ENCODE measurements at places on chromosomes 7 and 10.
A peak's percentile ranks its signal among the peaks of the same experiment; 100 is the strongest.

DNA sequence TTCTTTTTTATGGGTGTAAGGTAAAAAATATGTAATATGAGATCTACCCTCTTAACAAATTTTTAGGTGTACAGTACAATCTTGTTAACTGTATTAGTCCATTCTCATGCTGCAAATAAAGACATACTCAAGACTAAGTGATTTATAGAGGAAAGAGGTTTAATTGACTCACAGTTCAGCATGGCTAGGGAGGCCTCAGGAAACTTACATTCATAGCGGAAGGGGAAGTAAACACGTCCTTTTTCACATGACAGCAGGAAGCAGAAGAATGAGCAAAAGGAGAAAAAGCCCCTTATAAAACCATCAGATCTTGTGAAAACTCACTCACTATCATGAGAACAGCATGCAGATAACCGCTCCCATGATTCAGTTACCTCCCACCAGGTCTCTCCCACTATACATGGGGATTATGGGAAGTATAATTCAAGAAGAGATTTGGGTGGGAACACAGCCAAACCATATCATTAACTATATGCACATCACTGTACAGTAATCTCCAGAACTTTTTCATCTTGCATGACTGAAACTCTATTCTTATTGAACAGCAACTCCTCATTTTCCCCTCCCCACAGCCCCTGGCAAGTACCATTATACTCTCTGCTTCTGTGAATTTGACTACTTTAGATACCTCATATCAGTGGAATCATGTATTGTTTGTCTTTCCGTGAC, 127.4 kb downstream of the WNT2 start:
- DNase-seq: no peak

DNA sequence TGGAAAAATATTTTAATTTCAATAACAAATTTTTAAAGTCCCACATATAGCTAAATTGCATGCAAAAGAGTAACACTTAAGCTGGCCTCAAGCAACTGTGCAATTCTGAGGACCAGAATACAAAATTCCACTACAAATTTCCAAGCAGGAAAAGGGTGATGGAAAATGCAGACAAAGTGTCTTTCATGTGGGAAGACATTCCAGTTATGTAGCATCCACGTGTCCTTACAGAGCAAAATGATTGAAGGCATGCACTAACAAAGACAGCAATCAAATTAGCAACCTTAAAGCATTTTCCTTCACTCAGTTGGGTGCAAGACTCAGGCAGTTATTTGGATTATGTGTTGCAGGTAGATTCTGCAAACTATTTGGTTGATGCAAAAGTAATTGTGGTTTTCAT, 203.7 kb downstream of the HERPUD2 start:
- no peak for DNase-seq

DNA sequence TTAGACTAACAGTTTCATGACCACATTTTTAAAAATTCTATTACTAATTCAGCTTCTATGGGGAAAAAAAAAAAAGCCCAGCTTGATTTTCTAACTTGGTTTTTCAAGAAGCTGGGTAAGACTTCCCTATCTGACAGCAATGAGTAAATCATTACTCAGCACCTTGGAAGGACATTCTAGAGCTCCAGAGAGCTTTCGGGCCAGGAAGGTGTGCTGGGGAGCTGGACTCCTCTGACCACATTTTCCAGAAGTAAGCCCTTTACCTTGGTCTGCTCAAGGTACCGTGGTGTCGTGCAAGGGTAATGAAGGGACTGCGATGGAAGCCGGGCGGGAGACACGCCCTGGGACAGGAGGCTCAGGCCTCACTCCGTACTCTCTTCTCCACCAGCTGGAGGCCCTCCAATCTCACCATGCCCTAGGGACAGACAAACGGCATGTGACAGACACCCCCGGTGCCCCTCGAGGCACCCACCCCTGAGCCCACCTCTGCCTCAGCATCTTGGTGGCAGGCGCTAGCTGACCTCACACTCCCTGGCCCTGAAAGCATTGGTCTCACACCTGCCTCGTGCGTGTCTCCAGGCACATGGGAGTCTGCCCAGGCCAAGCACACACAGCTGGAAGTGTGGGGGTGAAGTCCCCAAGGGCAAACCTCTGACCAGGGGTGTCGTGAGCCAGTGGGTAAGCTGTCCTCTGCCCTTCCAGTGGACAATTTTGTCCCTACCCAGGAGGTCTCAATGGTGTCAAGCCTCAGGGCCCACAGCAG, 152.1 kb downstream of the OAT start:
- DNase-seq: no peak

- no peak for DNase-seq
Measured at GRCh38 chr10:77505431-77506334, 131.9 kb downstream of the KCNMA1 start.

GRCh38 chr7:54813398-54813797, 54.4 kb upstream of the SEC61G start:
- no peak for DNase-seq

- DNase-seq: no peak
Measured at GRCh38 chr10:14687340-14687739, 87.4 kb downstream of the FAM107B start.

DNA sequence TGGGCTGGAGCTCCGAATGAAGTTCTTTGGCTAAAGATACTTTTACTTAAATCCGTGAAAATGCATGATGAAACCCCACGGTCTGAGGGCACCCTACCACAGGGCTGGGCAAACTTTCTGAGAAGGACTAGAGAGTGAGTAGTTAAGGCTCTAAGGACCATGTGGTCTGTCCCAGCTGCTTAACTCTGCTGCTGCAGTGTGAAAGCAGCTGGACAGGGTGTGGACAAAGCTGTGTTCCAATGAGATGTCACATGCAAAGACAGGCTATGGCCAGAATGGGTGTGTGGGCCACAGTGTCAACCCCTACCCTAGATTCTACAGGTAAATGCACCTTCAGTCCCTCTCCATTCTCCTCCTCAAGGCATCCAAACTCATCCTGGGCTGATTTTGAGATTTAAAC, 18.8 kb downstream of the PDIA4 start:
- DNase-seq: no peak

DNA sequence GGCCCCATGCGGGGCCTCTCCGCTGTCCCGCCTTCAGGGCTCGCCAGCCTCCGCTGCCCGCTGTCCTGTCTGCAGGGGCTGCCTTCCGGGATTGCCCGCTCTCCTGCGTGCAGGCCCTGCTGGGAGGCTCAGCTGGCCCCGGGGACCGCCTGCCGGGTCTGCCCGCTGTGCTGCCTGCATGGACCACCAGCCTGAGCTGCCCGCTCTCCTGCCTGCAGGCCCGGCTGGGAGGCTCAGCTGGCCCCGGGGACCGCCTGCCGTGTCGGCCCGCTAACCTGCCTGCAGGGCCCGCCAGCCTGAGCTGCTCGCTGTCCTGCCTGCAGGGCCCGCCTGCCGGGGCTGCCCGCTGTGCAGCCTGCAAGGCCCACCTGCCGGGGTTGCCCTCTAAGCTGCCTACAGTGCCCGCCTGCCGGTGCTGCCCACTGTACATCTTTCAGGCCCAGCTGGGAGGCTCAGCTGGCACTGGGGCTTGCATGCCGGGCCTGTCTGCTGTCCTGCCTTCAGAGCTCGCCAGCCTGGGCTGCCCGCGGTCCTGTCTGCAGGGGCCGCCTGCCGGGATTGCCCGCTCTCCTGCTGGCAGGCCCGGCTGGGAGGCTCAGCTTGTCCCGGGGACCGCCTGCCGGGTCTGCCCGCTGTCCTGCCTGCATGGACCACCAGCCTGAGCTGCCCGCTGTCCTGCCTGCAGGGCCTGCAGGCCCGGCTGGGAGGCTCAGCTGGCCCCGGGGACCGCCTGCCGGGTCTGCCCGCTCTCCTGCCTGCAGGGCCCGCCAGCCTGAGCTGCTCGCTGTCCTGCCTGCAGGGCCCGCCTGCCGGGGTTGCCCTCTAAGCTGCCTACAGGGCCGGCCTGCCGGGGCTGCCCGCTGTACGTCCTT, 165.1 kb downstream of the GLRX3 start:
- no peak for DNase-seq

GRCh38 chr7:26188957-26189541, 11.5 kb downstream of the HNRNPA2B1 start:
- no peak for DNase-seq

GRCh38 chr10:114987995-114988394, 50.0 kb downstream of the TRUB1 start:
- DNase-seq: no peak

- DNase-seq: no peak
Measured at GRCh38 chr10:42744134-42744701, 38.4 kb upstream of the BMS1 start.

- DNase-seq: peak; percentile 36
Measured at GRCh38 chr7:115707258-115708012, 323.1 kb downstream of the TFEC start.

DNA sequence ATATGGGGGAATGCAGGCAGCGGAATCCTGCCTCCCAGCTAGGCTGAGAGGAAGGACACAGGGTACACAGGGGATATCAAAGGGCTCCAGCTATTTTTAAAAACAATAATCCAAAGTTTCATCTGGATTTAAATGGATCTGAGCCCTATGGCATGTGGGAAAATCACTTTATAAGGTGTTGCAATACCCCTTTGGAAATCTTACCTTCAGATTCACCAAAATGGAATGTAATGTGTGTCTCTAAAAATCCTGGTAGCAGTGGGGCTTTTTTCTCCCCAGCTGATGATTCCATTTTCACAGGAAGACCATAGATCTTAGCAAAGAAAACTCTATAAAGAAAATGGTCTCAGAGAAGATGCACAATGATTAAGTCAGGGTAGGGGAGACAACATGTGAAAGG, 722.2 kb downstream of the PARD3 start:
- DNase-seq: no peak

- no peak for DNase-seq
Measured at GRCh38 chr10:78605800-78606350, 462.9 kb upstream of the ZMIZ1 start.

- no peak for DNase-seq
Measured at GRCh38 chr10:12592967-12593366, 243.6 kb downstream of the CAMK1D start.

DNA sequence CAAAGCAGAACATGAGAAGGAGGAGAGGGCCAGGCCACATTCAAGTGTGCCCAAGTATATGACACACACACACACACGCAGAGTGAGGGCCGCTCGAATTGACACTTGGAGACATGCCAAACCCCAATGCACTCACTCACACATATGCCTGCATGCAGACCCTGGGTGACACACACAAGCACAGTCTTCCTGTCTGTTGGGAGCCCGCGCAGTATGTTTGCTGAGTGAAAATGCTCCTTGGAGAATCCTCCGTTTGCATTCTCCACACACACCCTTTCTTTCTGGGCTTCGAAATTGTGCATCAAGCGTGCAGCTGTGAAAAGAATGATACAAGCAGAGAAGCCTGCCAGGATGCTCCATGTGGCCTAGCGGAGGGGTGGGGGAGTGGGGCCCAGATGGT, 120.9 kb downstream of the PLXNA4 start:
- DNase-seq: no peak
